NCI-H460 (cell line): ENCODE measurements at places on chromosomes 13 and 19.
A peak's percentile ranks its signal among the peaks of the same experiment; 100 is the strongest.

DNA sequence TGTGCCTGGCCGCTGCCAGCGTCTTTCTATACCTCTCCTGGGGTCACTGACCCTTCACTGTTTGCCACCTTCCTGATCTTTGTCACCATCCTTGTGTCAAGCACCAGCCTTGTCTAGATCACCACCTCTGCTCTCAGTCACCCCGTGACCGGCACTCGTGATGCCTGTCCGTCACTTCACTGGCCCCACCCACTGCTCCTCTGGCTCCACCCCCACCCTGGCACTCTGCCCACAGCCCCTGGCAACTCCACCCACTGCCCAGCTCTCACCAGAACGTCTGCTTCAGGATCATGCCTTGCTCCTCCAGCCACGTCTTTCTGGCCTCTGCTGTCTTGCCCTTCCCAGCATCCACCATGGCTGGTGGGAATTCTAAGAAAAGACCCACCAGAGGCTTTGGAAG is 24.8 kb upstream of the PLA2G4C start:
- DNase-seq: no peak

GRCh38 chr13:105627270-105627669 is 908.2 kb downstream of the EFNB2 start:
- no peak for DNase-seq

DNA sequence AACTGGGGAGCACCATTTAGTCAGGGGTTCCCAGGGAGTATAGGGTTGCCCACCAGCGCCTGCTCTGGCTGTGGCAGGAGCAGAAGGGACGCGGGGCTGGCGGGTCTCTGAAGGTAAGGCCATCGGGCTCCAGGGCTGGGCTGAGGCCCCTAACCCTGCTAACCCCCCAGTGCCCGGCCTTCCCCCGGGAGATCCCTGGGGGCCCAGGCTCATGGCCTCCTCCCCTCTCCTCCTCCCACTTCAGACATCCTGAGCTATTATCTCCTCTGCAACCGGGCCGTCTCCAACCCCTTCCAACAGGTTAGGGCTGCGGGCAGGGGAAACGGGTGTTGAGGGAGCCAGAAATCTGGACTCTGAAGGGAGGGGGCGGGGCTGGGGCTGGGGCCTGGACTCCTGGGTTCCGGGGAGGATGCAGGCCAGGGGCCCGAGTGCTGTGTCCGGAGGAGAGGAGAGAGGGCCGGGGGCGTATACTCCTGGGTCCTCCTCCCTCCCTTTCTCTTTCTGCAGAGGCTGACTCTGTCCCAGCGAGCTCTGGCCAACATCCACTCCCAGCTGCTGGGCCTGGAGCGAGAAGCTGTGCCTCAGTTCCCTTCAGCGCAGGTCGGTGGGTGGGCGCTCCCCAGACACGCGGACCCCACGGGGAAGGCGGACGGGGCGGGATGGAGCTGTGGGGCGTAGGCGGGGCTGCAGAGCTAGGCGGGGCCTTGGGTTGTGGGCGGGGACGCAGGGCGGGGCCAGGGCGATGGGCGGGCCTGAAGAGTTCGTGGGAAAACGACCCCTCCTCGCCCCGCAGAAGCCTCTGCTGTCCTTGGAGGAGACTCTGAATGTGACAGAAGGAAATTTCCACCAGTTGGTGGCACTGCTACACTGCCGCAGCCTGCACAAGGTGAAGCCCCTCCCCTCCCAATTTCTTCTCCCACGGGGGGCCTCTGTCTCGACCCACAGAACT is 15.3 kb downstream of the TTYH1 start:
- no peak for DNase-seq

GRCh38 chr19:41535029-41535622 is 40.8 kb upstream of the CEACAM21 start:
- no peak for DNase-seq

DNA sequence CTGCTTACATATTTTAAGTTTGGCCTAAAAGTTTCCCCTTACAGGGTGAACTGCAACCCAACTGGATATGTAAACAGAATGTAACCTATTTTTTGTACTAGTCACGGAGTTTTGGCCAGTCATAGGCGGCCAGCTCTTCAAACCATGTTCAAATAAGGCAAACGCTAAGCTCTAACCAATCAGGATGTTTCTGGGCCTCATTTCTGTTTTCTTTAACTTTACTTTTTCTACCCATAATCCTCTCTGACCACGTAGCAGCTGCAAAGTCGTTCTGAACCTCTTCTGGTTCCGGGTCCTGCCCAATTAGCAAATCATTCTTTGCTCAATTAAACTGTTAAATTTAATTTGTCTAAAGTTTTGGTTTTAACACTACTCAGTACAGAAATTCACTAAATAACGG is 8.2 kb upstream of the ZMYM2 start:
- DNase-seq: no peak

DNA sequence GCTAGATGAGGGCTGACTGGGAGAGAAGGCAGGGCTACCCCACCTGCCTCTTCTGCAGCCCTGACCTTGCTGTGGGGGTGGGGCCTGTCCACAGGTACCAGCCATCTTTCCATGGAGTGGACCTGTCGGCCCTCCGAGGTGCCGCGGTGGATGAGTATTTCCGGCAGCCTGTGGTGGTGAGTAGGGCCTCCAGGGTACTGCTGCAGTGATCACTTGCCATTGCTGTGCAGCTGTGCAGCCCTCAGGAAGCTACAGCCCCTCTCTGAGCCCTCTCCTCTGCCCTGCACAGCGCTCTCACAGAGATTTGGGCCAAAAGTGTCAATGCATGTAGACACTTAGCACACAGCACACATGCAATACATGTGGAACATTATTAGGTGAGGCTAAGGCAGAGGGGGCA is 11.8 kb downstream of the YIPF2 start:
- no peak for DNase-seq

DNA sequence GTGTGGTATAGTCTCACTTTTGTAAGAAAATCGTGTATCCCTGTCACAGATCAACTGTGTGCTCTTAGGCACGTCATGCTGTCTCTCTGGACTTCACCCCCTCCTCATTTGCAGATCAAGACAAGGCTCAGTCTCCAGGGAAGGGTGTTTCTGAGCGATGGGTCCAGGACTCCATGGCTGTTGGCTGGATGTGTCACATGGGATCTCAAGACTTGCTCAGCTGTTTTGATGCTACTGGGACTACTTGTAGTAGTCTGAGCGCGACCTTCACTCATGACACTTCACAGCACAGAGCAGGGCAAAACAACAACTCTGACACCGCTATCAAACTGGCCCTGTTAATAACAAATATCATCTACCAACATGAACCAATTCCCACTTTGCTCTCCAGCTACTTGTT is 36.2 kb downstream of the SMAD9 start:
- DNase-seq: no peak

DNA sequence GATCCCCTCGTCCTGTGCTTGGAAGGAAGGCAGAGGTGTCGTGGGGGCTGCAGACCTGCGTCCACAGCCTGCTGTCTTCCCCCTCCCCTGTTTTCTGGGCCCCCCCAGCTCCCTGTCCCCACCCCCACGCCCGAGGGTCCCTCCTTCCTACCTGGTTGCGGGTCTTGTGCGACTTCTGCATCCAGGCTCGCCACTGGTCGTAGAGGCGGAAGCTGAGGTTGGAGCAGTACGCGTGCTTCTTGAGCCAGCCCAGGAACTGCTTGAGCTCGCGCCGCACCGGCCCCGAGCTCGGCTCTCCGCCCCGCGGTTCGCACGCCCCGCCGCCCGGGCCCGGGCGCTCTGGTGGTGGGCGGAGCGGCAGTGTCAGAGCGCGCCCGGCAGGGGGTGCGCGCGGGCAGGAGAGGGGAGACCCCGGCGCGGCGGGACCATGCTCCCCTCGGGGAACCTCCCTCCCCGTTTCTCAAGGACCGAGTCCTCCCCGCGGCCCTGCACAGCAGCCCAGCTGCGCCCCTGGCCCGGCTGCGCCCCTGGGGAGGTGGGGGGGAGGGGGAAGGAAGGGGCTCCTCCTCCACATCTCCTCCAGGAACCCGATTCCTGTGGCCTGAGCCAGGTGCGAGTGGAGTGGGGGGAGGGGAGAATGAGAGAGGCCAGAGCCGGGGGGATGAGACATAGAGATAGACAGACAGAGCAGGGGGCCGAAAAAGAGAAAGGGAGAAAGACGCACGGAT is 5.7 kb downstream of the REX1BD start:
- DNase-seq: no peak

DNA sequence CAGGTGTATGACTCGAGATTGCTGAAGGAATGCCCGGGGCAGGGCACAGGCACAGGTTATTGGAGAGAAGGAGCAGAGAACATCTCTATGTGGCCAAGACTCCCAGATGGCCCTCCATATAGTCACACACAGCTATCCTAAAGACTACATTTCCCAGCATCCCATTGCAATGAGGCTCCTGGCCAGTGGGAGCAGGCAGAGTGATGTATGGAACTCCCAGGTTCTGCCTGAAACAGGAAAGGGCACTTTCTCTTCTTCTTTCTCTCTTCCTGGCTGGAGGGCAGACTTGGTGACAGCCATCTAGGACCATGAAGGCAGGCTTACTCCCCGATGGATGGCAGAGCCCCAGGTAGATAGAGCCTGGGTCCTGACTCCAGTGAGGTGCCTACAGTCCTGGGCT is 13.5 kb downstream of the PPP1R13L start:
- no peak for DNase-seq

DNA sequence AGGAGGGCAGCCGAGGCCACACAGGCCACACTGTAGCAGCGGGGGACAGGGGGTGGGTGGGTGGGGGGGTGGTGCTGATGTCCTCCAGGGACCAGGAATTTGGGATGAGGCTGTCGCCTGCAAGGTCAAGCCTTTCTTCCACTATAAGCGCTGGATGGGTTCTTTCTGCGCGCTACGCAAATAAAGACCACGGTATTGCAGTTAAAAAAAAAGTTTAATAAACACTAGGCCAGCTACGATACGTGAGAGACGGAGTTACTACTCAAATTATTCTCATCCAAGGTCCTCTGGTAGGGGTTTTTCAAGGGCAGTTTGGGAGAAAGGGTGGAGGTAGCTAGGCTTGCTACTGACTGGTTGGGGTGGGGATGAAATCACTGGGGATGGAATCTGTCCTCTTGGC is 508 bp upstream of the ZNF44 start:
- DNase-seq: no peak

DNA sequence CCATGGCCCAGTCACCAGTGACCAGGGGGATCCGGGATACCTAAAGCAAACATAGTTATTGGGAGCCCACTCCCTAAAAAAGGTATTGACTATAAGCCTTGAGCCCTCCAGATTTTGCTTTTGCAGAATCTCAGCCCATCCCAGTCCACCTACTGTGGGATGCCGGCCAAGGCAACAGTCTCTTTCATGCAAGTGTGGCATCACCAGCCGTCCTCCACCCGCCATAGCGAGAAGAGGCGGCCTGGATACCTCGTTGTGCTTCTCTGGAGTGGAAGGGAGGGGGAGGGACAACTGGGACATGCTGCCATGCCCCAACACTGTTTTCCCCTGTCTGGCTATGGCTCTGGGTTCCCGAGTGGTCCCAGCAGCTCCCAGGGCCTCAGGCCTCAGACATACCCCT is 123.4 kb downstream of the DPF1 start:
- no peak for DNase-seq

- DNase-seq: no peak
Observed at GRCh38 chr13:74444864-74445479, 310.8 kb upstream of the KLF12 start.

DNA sequence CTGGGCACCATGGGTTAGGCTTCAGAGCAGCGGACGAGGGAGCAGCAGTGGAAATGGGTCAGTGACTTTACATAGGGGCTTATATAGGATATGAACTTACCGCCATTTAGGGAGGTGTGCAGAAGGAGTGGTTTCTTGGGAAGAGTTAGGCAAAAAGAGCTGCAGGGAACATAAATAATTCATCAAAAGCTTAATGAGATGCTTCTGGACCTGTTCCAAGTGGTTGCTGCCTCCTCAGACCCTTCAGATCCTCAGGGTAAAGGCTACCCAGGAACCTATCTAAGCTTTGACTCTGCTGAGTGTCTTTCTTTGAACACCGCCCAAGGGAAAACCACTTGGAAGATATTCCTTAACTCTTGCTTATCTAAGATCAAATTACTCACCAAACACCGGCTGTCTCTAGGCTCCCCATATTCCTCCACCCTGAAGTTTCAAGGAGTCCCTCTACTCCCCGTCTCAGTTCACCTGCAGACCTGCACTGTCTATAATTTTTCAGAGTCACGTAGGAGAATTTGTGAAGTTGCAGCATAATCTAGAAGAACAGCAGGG is at the start of gene IGFL4:
Gene IGFL4, minus strand, starts transcription at position 51 of the 549 bp plus-strand sequence. Its CDS starts 40 bp downstream, at position 11.
- peak; percentile 14 for DNase-seq

- no peak for DNase-seq
Observed at GRCh38 chr13:100724568-100724967, 50.0 kb upstream of the TMTC4 start.

DNA sequence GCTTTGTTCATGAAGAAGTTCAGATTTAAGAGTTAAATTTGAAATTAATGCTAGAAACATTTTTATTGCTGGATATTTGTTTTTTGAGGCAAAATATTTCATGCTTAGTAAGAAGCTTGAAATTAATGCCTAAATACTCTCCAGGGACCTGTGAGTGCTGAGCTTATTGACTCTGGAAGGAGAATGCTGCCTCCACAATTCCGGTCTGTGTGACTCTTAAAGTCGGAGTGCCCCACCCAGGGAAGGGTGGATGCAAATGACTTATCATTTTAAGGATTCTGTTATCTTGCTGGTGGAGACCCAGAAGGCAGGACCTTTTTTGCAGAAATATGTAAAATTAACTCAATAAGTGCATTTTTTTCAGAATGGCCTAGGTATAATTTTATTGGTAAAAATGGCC is 143.8 kb upstream of the RXFP2 start:
- no peak for DNase-seq

GRCh38 chr13:65926750-65927171 is 1303.4 kb downstream of the PCDH9 start:
- DNase-seq: no peak

- DNase-seq: no peak
Observed at GRCh38 chr19:3653865-3654513, 27.4 kb upstream of the CACTIN start.

DNA sequence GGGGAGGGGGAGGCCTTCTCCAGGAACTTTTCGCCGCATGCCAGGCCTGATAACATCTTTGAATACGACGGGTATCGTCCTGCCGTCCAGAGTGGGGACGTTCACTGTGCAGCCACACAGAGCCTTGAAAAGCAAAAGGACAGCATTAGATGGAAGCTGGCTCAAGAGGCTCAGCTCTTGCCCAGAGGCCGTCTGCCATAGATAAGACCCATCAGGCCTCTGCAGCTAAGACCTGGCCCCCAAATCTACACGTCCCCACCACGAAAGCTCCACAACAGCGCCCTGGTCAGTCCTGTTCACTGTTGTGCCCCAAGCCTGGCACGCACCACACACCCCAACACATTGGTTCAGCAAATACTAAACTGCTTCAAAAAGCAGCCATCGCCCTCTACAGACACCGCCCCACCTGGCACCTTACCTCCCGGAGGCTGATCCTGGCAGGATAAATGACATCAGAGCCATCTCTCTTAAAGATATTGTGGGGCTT is 2.1 kb downstream of the DNAJB1 start:
- DNase-seq: no peak

- no peak for DNase-seq
Observed at GRCh38 chr19:9986787-9987281, 23.5 kb downstream of the COL5A3 start.

GRCh38 chr13:38044067-38044466 is 174.5 kb upstream of the TRPC4 start:
- no peak for DNase-seq
